NCI-H1930 (cell line): ENCODE measurements at places on chromosomes 11 and 22.

- no peak for DNase-seq
These were observed 24.4 kb downstream of the NPTXR start for GRCh38 chr22:38819387-38819940.

GRCh38 chr11:86692746-86693145, 20.3 kb upstream of the ME3 start:
- no peak for DNase-seq

DNA sequence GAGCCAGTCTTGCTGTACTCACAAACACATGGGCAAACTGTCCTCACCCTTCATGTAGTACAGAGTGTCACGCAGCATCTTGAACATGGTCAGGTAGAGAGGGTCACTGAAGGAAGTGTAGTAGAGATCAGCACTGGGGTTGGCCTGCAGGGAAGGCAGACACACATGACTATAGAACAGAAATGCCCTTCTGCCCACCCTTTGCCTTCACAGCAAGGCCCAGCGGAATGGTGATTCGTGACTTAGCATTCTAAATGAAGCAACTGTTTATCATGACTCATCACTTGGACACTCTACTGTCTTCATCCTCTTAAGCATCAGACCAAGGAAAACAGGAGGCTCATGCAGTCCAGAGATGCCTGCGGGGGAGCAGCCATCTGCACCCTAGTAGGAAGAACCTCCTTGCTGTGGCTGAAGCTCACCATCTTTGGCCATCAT, 33.4 kb downstream of the SERPIND1 start:
- DNase-seq: no peak

DNA sequence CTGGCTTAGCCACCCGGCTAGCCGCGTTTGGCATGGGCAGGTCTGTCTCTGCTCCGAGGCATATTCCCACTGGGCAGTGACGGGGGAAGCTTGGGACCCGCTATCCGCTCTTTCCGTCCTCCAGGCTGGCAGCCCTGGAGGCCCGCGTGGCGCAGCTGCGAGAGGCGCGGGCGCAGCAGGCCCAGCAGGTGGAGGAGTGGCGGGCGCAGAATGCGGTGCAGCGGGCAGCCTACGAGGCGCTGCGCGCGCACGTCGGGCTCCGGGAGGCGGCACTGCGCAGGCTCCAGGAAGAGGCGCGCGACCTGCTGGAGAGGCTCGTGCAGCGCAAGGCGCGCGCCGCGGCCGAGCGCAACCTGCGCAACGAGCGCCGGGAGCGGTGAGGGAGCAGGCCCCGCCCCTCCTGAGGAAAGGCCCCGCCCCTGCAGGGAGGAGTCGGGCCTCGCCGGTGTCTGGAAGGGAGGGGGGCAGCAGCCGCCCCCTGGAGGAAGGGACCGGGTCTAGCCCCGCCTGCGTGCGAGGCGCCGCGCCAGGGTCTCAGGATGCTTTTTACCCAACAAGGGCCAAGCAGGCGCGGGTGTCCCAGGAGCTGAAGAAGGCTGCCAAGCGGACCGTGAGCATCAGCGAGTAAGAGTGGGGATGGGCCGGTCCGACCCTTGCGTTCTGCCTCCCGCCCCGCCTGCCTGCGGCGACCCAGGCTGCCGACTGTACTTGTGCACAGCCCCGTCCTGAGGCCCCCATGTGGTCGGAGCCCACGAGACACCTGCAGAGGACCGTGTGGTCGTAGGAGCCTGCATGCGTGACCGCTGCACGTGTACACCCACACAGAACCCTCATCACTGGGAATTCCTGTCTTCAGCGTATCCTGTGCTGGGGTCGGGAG, 7.9 kb downstream of the ATG16L2 start:
- peak; percentile 84 for DNase-seq
